Gastroesophageal sphincter (tissue), 4 donors: ENCODE measurements at places on chromosomes 3 and 15. TPM values are rescaled to one million over a fixed set of nuclear protein-coding genes. Genes with fewer than 3 reads are reported as not detected.

Gene TTC23
- total RNA-seq, result 13.7 TPM

GRCh38 chr3:59388555-59389270 is 338.9 kb upstream of the CFAP20DC start:
- no peak for ATAC-seq

Gene CYP8B1
- total RNA-seq, result not detected

DNA sequence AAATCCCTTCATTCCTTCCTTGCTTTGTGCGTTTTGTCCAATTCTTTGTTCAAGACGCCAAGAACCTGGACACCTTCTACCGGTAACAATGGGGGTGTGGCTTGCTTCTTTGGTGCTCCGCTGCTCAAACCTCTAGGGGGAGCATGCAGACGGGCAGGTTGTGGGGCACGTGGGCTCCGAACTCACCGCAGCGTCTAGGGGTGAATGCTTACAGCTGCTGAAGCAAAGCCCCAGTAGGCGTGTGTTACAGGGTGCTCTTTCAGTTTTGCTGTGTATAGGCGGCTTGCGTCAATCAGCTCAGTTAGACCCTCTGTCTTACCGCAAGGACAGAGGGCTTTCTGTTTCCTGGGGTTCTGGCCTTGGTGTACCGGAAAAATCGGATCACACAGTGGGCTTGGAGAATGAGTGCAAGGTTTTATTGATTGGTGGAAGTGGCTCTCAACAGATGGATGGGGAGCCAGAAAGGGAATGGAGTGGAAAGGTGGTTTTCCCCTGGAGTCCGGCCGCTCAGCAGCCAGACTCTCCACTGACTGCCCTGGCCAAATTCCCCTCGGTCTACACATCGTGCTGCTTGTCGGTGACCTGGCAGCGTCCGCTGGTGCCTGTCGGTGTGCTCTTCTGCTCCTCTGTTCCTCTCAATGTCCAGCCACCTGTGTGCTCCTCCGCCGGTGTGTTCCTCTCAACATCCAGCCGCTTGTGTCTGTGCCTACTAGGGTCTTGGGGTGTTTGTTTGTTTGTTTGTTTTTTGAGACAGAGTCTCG is 1.2 kb upstream of the LRRC34 start:
- no peak for ATAC-seq

DNA sequence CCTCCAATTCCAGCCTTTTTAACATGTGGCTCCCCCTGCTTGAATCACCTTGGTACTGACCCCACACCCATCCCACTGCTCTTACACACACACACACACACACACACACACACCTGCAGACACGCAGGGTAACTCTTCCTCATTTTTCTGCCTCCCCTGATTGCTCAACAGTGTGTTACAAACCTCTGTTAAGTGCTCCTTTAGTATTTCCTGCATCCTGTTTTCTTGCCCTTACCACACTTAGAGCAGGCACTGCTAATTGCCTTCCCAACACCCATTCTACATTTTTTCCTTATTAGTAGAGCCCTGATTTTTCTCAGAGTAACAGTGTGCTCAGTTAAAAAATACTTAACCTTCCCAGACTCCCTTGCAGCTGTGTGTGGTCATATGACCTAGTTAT is 184.0 kb downstream of the EBLN2 start:
- ATAC-seq, result no peak

Gene ROPN1
- not detected for total RNA-seq

- peak; percentile 56 for ATAC-seq
These were observed 1.7 kb upstream of the PPARG start for GRCh38 chr3:12286927-12287726.

Gene C3orf70
- total RNA-seq, result 61.1 TPM

DNA sequence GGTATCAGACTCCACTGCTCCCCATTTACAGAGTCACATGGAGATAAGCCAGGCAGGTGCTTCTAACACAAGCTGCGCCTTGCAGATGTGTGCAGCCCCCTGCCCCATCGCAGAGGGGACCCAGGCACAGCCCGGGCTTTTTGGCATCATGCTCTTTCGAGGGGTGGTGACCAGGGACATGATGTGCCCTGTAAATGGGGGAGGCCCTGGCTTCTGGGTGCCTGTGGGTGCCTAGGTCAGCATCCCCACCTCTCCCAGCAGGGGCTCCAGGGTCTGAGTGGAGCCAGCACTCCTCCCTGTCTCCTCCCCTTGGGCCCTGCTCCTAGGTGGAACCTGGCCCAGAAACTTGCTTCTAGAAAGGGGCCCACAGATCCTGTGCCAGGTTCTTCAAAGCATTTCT is 15.2 kb downstream of the TRPM1 start:
- no peak for ATAC-seq

DNA sequence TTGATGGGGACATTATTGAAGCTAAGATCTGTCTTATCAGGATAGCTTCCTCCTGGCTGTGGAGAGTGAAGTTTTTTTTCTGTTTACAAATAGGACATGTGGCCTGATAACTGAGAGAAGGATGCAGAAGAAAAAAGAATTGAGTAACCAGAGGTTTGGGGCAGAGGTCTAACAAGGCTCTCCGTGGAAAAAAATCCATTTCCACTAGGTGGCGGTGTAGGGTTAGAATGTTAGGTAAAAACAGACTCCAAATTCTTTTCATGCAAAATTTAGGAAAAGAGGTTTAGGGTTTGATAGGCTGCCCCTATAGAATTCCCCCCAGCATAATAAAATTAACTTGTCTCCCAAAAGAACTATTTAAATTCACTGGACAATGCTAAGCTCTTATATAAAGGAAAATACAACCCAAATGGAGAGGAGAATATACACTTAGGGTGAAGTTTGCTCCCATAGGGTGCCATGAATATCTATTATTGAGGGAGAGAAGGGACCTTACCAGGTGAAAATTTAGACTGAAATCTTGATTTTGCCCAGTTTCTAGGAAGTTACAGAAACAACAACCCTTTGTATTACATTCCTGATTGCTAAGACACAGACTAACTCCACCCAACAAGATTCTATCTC is 1560.4 kb downstream of the OTOL1 start:
- ATAC-seq, result no peak

DNA sequence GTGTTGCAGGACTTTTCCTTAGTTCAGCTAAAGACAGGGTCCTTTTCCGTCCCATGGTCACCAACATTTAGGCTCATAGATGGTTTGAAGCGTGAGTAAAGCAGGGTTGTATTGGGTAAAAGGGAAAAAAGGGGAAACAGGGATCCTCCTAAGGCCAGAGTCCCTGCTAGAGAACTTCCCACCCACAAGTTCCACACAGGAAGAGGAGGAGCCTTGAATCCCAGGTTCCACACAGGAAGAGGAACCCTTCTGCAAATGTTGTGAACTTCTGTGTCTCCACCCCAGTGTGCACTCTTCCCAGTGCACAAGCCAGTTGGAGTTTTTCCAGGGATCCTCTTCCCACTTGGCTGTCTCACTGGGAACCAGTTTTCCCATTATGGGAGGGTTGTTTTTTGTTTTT is 27.6 kb upstream of the ATP8B4 start:
- no peak for ATAC-seq

Gene GATM
- total RNA-seq, result 29.8 TPM

Gene BNC1
- total RNA-seq, result 2.0 TPM

- ATAC-seq, result no peak
These were observed 24.5 kb downstream of the BTLA start for GRCh38 chr3:112474796-112475195.

GRCh38 chr15:48806151-48806550 is 4.7 kb downstream of the CEP152 start:
- ATAC-seq, result no peak

- peak; percentile 71 for ATAC-seq
These were observed 107.8 kb downstream of the SNRK start for GRCh38 chr3:43394041-43394554.

GRCh38 chr3:43497422-43497821 is 124.4 kb downstream of the ANO10 start:
- no peak for ATAC-seq

Gene LRRC31
- 0.35 TPM for total RNA-seq

- ATAC-seq, result no peak
These were observed 214.8 kb downstream of the TBC1D2B start for GRCh38 chr15:77862651-77863104.

- no peak for ATAC-seq
These were observed 9.2 kb downstream of the PAQR5 start for GRCh38 chr15:69307939-69308338.

Gene PODXL2
- total RNA-seq, result 2.7 TPM

DNA sequence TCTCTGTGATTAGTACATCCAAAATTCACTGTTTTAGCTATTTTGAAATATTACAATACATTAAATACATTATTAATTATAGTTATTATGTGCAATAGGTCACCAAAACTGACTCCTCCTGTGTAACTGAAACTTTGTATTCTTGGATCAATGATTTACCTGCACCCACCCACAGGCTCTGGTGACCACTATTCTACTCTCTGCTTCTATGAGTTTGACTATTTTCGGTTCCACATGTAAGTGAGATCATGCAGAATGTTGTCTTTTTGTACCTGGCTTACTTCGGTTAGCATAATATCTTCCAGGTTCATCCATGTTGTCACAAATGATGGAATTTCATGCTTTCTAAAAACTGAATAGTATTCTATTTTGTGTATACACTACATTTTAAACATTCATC is 43.8 kb downstream of the SLC2A2 start:
- no peak for ATAC-seq

DNA sequence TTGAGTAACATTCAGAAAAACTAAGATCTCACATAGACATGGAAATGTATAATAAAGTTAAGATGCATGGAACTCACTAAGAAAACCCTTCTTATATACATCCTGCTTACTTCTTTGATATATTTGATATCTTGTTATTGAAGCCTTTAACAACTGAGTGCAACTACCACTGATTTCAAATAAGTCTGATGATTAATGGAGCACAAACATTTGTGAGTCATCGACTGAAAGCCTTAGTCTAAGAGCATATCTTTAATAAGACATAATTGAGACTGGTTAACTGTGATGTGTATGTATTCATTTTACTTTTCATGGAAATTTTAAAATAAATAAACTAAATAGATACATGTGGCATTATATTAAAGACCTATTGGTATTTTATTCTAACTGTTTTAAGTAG is 740.5 kb downstream of the EPHA3 start:
- ATAC-seq, result no peak
